ENCODE measurements at places on chromosomes 6 and 20. TPM values are rescaled to one million over a fixed set of nuclear protein-coding genes. Genes with fewer than 3 reads are reported as not detected.

Gene GRM1
- 0.39 TPM for polyA plus RNA-seq

Gene NR2E1
- not detected for polyA plus RNA-seq

Gene NMBR
- 0.29 TPM for polyA plus RNA-seq

Gene RAB44
- 0.08 TPM for polyA plus RNA-seq

Gene TRAPPC3L
- polyA plus RNA-seq = 0.60 TPM

Gene DPPA5
- polyA plus RNA-seq = not detected

Gene TNFRSF6B
- 1.1 TPM for polyA plus RNA-seq

Gene HLA-DQA1
- 2.2 TPM for polyA plus RNA-seq

Gene EYA4
- polyA plus RNA-seq = 21.6 TPM

Gene RBPJL
- not detected for polyA plus RNA-seq

Gene HINT3
- polyA plus RNA-seq = 36.8 TPM

Gene SNHG17
- 21.7 TPM for polyA plus RNA-seq

Gene TGM3
- polyA plus RNA-seq = 0.39 TPM
